ENCODE measurements at places on chromosomes 16 and 17. TPM values are rescaled to one million over a fixed set of nuclear protein-coding genes. Genes with fewer than 3 reads are reported as not detected.
A peak's percentile ranks its signal among the peaks of the same experiment; 100 is the strongest.

DNA sequence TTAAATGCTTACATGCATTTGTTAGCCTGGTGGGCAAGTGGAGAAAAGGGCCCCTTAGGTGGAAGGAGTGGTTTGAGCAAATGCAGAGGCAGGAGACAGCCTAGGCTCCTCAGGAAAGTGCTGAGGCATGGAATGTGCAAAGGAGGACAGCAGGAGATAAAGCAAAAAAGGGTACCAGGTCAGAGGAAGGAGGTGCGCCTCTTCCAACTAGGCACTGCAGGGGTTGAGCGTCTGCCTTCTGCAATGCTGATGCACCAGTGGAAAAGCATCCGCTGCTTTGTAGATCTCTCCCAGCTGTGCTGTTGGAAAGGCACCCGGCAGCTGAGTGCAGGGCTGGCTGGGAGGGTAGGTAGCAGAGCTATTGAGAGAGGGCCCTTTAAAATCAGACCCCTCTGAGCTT, 287.0 kb upstream of the XYLT1 start:
- no peak overlapping the region for H3K27ac ChIP-seq
- no peaks in the 10 kb centered on the region for H3K27me3 ChIP-seq
- H3K4me3 ChIP-seq = no peak overlapping the region

Gene ERI2
- polyA plus RNA-seq = 7.1 TPM

Gene CDRT15L2
- not detected for polyA plus RNA-seq

DNA sequence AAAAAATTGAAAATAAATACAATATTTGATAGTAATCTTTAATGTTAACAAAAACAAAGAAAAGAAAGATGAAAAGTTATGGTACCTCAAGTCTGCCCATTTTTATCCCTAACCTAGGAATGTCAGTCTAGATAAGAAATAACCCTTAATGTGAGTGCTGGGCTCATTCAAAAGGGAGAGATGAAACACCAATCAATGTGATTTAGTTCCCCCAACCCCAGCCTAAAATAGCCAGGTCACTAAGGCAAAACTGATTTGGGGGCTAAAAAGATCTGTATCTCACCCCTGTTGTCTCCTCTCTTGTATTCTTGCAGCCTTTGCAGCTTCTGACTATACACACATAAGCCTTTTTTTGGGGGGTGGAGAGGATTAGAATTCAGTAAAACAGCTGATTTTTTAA, 3.2 kb upstream of the IGF2BP1 start:
- peaks cover 45% of the 10 kb centered on the region for H3K27me3 ChIP-seq
- H3K27ac ChIP-seq = no peak overlapping the region

Gene KRT9
- polyA plus RNA-seq = not detected

GRCh38 chr16:77238593-77238992, 39.4 kb downstream of the SYCE1L start:
- H3K36me3 ChIP-seq = no peaks in the 10 kb centered on the region
- H3K4me1 ChIP-seq = no peaks in the 10 kb centered on the region
- no peaks in the 10 kb centered on the region for H3K27me3 ChIP-seq
- H3K4me3 ChIP-seq = no peak overlapping the region
- DNase-seq = no peak
- no peak overlapping the region for H3K27ac ChIP-seq

Gene CCL2
- 53.5 TPM for polyA plus RNA-seq

GRCh38 chr16:9102379-9102778, 10.9 kb downstream of the HAPSTR1 start:
- DNase-seq = no peak
- no peak overlapping the region for H3K27ac ChIP-seq
- H3K27me3 ChIP-seq = no peaks in the 10 kb centered on the region
- H3K36me3 ChIP-seq = peaks cover 40% of the 10 kb centered on the region
- H3K4me1 ChIP-seq = peaks cover 27% of the 10 kb centered on the region
- H3K4me3 ChIP-seq = no peak overlapping the region

DNA sequence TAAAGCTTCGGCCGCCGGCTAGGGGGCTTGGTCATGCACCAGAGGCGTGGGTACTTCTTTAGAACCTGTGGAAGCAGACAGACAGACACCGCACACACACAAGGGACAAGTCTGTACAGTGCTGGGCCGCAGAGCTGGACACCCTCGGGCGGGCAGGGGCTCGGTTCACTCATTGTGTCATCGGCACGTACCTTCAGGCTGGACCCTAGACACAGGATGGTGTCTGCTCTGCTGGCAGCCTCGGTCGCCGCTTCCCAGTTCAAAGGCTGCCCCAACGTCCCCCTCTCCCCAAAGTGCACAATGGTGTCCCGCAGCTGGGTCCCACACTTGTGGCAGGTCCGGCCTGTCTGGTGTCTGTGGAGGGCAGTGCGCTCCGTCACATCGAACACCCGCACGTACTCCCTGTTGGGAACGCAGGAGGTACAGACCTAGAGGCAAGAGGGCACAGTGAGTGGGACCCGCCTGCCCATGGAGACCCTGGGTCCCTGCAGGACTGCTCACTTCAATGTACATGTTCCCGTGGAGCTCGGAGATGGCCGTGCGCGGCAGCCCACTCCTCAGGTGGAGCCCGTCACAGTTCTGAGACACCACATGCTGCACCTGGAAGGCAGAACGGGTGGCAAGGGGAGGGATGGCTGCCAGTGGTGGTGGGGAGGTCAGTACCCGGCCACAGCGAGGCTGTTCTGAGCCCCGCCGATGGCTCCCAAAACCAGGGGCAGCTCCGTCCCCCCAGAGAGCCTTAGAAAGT, 3.1 kb upstream of the PCYT2 start:
- no peak overlapping the region for H3K4me3 ChIP-seq
- H3K27ac ChIP-seq = no peak overlapping the region
- H3K36me3 ChIP-seq = peaks cover 21% of the 10 kb centered on the region
- H3K27me3 ChIP-seq = no peaks in the 10 kb centered on the region
- no peaks in the 10 kb centered on the region for H3K4me1 ChIP-seq
- DNase-seq = no peak

DNA sequence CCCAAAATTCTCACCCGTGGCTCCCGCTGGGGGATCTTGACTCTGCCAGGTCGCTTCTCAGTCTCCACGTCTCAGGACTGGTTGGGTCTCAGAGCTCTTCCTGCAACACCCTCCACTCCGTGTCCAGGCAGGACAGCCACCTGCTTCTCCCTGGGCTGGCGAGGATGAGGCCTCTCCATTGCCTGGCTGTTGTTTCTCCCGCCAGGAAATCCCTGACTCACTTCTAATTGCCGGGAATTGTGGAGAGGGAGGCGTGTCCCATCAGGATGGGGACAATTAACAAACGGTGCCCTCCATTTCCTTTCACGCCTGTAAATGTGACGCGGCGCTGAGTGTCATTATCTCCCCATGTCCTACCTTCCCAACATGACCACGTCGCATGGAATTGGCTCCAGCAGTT, 204.5 kb downstream of the RBFOX3 start:
- H3K27me3 ChIP-seq = peaks cover 16% of the 10 kb centered on the region
- DNase-seq = no peak
- no peaks in the 10 kb centered on the region for H3K4me1 ChIP-seq
- H3K36me3 ChIP-seq = no peaks in the 10 kb centered on the region
- no peak overlapping the region for H3K27ac ChIP-seq
- H3K4me3 ChIP-seq = no peak overlapping the region

DNA sequence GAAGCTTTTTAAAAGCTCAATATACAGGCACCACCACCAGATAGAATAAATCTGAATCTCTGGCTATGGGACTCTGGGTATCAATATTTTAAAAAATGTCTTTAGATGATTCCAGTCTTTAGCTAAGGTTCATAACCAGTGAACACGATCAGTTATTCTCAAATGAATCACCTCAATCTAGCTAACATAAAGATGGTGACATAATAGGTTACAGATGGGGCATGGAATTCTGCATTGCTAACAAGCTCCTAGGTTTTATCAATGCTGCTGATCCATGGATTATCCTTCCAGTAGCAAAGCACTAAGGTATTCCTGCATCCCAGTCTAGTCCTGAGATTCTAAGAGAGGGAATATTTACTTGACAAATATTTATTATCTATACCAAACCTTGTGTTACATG, 415.5 kb upstream of the CDH11 start:
- no peak overlapping the region for H3K4me3 ChIP-seq
- no peak overlapping the region for H3K27ac ChIP-seq
- no peaks in the 10 kb centered on the region for H3K36me3 ChIP-seq
- no peak for DNase-seq
- H3K27me3 ChIP-seq = no peaks in the 10 kb centered on the region
- no peaks in the 10 kb centered on the region for H3K4me1 ChIP-seq

- H3K27me3 ChIP-seq = no peaks in the 10 kb centered on the region
- H3K27ac ChIP-seq = no peak overlapping the region
- DNase-seq = no peak
- peaks cover 59% of the 10 kb centered on the region for H3K36me3 ChIP-seq
- H3K4me3 ChIP-seq = no peak overlapping the region
These were observed 17.8 kb downstream of the UBE2Z start for GRCh38 chr17:48925991-48926342.

- DNase-seq = no peak
- peaks cover 62% of the 10 kb centered on the region for H3K4me1 ChIP-seq
- no peak overlapping the region for H3K4me3 ChIP-seq
- H3K36me3 ChIP-seq = peaks cover 12% of the 10 kb centered on the region
- no peaks in the 10 kb centered on the region for H3K27me3 ChIP-seq
These were observed 4.8 kb downstream of the BCAR1 start for GRCh38 chr16:75246504-75247205.

Gene RAB34
- polyA plus RNA-seq = 128 TPM

- no peak overlapping the region for H3K4me3 ChIP-seq
- no peak overlapping the region for H3K27ac ChIP-seq
- peak; percentile 81 for DNase-seq
These were observed 242.1 kb upstream of the GSE1 start for GRCh38 chr16:85370881-85371651.

Gene GOT2
- polyA plus RNA-seq = 160 TPM

Gene CAMKK1
- polyA plus RNA-seq = 2.6 TPM

GRCh38 chr16:3443108-3444031, at the start of the genes NAA60 and ZNF597:
Gene NAA60, plus strand, starts transcription at chr16:3443680. Its CDS starts 32,548 bp downstream, at chr16:3476228.
Gene ZNF597, minus strand, starts transcription at chr16:3443504. Its CDS starts 351 bp downstream, at chr16:3443153.
- H3K27ac ChIP-seq = peak within 1 kb of the TSS; percentile 86
- no peaks in the 10 kb centered on the region for H3K27me3 ChIP-seq
- H3K36me3 ChIP-seq = no peaks in the 10 kb centered on the region
- DNase-seq = peak; percentile 91

Gene RUNDC3A
- 6.4 TPM for polyA plus RNA-seq

Gene TEDC2
- polyA plus RNA-seq = 1.7 TPM

GRCh38 chr16:85724936-85725335, 26.0 kb downstream of the C16orf74 start:
- H3K4me1 ChIP-seq = no peaks in the 10 kb centered on the region
- DNase-seq = no peak

DNA sequence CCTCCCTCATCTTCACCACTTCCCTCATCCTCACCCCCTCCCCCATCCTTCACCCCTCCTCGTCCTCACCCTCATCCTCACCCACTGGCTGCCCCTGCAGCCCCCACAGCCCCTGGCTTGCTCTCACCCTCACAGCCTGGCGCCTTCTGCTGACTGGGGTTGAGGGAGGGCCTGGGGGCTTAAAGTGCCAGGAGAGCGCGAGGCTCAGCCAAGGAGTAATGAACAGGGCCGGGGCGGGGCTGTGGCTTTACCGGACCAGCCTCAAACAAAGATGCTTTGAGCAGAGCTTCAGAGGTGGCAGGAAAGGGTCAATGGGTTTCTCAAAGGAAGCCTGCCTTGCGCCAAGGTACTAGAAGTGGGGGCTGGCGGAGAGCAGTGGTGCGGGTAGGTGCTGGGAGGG, at the start of gene PRSS33:
TSS of gene PRSS33 (minus strand) at position 155 of the 400 bp plus-strand sequence. CDS start 1,013 bp downstream, outside the sequence.
- H3K36me3 ChIP-seq = no peaks in the 10 kb centered on the region
- H3K27ac ChIP-seq = no peak within 1 kb of the TSS
- H3K4me1 ChIP-seq = no peaks in the 10 kb centered on the region
- no peak for DNase-seq

GRCh38 chr16:26601335-26601734, 465.4 kb upstream of the C16orf82 start:
- no peak overlapping the region for H3K27ac ChIP-seq
- DNase-seq = no peak
- H3K4me1 ChIP-seq = no peaks in the 10 kb centered on the region
- no peak overlapping the region for H3K4me3 ChIP-seq
- H3K36me3 ChIP-seq = no peaks in the 10 kb centered on the region
- H3K27me3 ChIP-seq = no peaks in the 10 kb centered on the region

Measured in kidney (tissue), 22 donors.